ENCODE measurements at places on chromosomes 1 and 21.

- no peak for DNase-seq
These were observed 69.2 kb downstream of the TBX15 start for GRCh38 chr1:118918940-118919259.

DNA sequence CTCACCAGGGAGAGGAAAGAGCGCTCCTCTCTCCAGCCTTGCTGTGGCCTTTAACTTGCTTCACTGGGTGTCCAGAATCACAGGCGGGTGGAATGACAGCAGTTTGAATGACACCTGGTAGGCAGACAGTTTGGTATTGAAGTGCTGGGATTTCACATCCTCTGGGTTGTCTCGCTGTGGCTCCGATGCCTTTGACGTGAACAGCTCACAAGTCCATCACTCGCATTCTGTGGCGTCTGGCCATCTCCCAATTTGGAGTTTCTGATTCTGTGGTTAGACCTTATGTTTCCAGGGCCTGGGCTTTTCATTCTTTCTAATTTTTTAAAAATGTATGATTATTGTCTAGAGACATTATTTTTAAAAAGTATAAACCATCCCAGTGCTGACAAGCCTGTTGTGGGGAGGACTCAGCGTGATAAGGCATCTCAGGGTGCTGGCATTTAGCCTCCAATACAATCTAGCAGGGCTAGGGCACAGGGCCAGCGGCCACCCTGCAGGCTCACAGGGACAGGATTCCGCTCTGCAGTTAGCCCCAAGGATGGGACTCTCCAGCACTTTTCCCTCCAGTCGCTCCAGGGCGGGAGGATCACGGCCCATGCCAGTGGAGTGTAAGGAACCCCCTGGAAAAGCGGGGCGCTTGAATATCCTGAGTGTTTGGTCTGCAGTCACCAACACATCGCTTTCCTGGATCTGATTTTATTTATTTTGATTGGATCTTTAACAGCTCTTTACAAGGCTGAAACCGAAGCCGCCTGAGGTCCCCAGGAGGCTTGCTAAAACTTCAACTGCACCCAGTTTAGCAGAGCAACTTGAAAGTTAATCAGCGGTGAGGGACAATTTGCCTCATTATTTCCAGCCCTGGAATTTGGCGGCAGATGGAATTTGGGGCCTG, 178.3 kb downstream of the TRABD2B start:
- DNase-seq, result no peak

- DNase-seq, result no peak
These were observed 185.0 kb downstream of the KCNK2 start for GRCh38 chr1:215267495-215267894.

DNA sequence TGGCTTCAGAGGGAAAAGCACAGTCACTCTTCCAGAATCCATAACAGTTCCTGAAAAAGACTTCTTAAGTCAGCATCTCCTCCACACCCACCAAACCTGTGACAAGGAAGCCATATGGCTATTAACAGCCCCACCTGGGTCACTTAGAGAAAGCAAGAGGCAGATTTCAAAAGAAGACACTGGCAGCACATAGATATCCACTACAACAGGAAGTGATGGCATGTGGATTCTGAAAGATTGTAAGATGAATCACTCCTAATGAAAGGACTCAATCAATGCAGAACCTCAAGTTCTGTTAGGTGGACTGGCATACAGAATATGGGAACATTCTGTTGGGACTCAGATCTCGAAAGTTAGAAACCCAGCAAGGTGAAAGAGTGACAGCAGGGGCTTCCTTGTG, 365.9 kb downstream of the TGFB2 start:
- DNase-seq, result no peak

- DNase-seq, result no peak
These were observed 685 bp downstream of the RIMKLA start for GRCh38 chr1:42381280-42381673.

DNA sequence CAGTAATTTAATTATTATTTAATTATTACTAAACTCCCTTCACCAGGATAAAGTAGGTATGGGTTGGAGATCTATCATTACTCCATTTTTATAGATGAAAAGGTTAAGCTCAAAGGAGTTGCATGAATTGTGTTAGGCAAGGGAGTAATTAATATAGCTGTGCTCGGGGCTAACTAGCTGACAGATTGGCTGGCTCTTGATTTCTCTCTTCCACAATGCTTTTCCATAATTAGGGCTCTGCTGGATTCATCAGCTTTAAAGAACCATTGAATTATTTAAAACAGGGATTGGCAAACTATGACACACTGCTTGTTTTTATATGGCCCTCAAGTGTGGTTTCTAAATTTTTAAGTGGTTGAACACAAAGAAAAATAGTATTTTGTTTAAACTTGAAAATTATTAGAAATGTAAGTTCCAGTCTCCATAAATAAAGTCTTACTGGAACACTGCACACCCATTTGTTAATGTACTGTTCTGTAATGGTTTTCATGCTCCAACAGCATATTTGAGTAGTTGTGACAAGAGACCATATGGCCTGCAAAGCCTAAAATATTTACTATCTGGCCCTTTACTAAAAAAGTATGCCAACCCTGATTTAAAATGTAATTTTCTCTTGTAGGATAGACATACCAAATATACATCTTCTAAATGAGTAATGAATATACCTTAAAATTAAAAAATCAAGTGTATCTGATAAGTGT, 76.4 kb downstream of the GDAP2 start:
- no peak for DNase-seq

DNA sequence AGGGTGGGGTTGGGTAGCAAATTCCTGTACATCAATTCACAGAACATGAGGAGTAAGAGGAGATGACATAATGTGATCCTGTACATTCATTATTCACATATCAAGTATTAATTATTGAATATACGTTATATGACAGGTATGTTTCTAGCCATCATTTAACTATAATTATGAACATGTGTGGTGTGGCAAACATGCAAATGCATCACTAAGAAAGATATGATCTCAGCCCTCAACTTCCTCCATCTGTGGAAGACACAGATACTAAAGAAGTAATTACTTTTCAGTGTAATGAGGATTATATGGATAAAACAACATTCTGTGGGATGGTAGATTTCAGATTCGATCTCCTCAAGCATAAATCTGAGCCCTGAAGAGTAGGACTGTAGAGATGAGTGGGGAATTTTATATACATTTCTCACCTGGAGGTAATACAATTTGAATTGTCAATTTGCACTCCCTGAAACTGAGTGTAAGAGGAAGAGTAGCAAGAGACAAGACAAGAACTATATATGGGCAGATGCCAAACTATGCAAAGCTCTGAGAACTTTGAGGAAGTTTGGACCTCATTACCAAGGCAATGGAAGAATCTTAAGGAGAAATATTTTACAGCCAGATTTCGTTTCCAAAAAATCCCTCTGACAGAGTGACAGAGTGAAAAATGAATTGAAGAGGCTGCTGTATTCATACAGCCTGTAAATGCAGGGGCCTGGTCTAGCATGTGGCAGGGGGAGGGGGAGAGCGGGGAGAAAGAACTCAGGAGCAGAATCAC, 275.5 kb downstream of the TPR start:
- DNase-seq, result no peak

GRCh38 chr1:237211031-237211430, 169.0 kb downstream of the RYR2 start:
- no peak for DNase-seq

DNA sequence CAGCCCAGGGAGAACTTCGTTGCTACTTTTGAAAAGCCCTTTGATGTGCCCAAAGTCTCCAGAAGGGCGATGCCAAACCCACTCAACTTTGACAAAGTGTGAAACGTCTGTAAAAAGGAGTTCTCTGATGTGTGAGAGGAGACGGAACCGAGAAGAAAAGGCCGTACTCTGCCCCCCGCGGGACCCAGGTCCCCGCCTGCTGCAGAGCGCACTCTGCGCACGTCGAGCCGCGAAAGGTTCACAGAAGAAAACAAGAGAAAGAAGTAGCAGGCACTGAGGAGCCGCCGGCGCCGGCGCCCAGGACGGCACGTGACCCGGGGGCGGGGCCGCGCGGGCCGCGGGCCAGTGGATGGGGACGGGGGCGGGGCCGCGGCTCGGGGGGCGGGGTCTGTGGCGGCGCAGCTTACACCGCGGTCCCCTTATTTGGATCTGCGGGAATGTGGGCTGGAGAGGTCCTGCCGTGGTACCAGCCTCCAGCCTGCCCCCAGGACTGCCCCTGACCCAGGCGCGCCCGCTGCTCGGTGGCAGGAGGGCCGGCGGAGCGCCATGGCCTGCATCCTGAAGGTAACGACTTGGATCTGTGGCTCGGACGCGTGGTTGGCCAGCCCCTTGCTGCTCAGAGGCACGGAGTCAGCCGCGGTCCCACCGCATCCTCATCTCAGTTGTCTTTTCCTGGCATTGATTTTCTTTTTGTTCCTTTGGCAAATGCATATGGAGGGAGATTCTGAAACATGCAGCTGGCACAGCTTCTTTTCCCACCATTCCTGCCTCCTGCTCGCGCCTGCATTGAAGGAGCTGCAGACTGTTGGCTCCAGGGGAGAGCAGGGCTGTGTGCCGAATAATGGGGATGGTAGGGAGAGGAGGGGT, at the start of gene ST6GALNAC3:
TSS of gene ST6GALNAC3 (plus strand) at position 426 of the 867 bp plus-strand sequence.
- no peak for DNase-seq

DNA sequence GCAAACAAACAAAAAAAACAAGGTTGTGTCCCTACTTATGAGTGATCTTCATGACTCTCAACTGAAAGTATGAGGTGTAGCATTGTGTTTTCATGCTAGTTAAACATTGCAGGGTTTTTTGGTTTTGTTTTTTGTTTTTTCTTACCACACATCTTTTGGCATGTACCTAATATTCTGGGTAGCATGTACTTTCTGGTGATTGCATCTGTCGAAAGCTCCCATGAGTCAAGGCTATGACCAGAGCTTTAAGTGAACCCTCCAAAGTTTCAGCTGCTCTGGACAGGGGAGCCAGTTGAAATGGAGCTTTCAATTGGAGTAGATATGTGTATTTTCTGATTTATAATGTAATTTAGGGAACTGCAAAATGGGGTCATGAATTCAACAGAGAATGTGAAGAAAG, 115.5 kb downstream of the KCNK2 start:
- DNase-seq, result no peak

GRCh38 chr1:182389619-182390047, 2.0 kb downstream of the GLUL start:
- no peak for DNase-seq

GRCh38 chr21:26194326-26194725, 23.8 kb upstream of the APP start:
- DNase-seq, result no peak

DNA sequence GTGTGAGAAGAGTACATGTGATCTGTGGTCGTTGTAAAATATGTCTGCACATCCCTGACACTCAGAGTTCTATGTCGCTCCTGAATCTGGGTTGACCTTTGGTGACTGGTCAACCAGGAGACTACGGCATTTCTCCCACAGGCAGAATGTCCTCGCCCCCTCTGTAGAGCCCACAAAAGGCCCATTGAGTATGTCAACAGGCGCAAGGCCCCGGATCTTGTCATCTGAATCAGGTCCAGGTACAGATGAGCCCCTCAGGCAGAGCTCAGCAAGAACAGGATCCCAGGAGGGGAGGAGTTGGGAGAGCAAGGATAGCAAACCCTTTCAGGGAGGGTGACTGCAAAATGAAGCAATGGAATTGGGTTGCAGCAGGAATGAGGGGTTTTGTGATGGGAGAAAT, 126.5 kb downstream of the MATN1 start:
- no peak for DNase-seq

DNA sequence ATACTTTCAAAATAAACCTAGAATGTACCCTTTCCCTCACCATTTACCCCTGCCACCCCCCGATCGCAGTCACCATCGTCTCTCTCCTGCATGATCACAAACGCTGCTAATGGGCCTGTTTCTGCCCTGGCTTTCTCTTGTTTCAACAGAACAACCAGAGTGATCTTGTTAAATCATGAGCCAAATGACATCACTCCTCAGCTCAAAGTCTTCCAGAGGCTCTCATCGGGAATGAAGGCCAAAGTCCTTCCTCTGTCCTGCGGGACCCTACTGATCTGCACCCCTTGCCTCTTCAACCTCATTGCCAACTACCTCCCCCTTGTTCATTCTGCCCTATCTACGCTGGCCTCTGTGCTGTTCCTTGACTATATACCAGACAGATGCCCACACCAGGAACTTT, 39.4 kb upstream of the PTGFRN start:
- no peak for DNase-seq

DNA sequence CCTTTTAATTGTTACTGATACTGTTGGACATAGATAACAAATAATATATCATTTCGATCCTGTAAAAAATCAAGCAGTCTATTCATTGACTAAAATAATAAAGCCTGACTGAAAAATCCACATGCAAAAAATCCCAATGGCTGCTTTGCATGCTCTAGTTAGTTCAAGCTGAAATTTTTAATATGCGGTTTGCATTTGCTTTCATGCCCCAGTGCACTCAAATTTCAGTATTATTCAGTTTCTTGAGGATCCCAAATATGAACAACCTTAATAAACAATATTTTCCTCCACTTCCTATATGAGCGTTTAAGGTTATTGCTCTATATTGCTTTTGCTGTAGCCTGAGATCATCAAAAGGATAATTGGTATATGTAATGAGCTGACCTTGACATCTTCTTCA, 75.1 kb upstream of the DPH5 start:
- no peak for DNase-seq

- DNase-seq, result no peak
These were observed 92.5 kb upstream of the SIM2 start for GRCh38 chr21:36606287-36606982.

- DNase-seq, result peak; percentile 79
These were observed 97.9 kb upstream of the RAB3GAP2 start for GRCh38 chr1:220370041-220370700.

- no peak for DNase-seq
These were observed 51.2 kb upstream of the FMOD start for GRCh38 chr1:203402152-203402551.

DNA sequence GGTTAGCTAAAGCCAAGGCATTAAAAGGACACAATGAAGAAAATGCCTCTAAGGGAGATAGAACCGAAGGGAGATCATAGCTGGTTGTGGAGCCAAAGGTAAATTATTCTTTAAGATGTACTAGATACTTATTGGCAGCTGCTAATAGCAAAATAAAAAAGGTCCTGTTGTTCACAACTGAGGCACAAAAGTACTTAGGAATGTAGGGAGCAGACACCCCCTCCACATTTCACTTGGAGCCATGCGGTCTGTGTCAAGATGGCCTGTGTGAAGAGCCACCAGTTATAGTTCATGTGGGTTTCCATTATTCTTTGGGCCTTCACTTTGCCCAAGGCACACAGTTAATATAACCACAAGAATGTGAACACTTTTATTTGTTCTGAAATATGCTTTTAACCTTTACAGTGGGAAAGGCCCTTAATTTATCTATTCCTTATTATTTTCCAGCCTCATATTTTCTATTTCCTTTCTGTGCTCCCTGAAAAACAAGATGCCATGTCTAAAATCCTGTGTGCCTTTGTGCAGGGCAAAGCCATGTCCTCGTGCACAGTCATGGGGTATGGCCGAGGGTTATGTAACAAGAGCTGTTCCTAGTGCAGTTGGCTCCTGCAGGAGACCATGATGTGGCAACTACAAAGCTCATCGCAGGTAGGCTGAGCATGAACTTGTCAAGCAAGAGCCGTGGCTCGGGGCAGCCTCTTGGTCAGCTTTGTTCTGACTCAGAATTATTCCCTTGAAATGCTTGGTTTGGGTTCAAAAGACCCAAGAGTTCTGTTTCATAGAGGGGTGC, 16.2 kb upstream of the WDR26 start:
- no peak for DNase-seq

- DNase-seq, result no peak
These were observed 12.3 kb upstream of the OR10J5 start for GRCh38 chr1:159548126-159548525.

- no peak for DNase-seq
These were observed 88.0 kb downstream of the CD247 start for GRCh38 chr1:167430134-167430848.

GRCh38 chr1:21344750-21345443, 54.6 kb upstream of the ECE1 start:
- no peak for DNase-seq

Measured in non-pigmented ciliary epithelial cell (primary cell).